Fibroblast of skin of right biceps (primary cell): ENCODE measurements at places on chromosomes 2 and 18.

- DNase-seq, result no peak
These were observed 167.1 kb downstream of the RPRM start for GRCh38 chr2:153311432-153311831.

DNA sequence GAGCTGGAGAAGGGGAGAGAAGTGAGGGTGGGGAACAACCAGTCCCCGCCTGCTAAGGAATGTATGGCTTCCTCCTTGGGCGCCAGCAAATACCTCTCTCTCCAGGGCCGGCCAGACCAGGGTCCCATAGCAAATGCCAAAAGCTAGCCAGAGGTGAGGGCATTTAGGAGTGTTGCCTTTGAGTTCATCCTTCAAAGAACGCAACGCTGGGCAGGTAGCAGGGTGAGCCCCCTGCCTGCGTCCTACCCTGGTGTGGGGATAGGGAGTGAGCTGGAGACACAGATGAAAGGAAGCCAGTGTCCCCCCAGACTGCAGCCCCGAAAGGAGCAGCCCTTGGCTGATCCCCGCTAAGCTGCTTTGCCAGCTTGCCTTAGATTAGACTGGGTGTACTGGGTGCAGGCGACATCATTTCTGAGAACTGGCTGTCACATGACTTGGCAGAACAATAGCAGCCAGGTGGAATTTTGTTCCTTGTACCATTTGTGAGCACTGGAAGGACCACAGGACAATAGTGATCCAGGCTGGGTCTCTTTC, 40.4 kb downstream of the KLHL29 start:
- no peak for DNase-seq

GRCh38 chr2:236787885-236788284, 218.3 kb downstream of the ACKR3 start:
- DNase-seq, result no peak

- DNase-seq, result no peak
These were observed 1.8 kb downstream of the EVX2 start for GRCh38 chr2:176081837-176082524.

DNA sequence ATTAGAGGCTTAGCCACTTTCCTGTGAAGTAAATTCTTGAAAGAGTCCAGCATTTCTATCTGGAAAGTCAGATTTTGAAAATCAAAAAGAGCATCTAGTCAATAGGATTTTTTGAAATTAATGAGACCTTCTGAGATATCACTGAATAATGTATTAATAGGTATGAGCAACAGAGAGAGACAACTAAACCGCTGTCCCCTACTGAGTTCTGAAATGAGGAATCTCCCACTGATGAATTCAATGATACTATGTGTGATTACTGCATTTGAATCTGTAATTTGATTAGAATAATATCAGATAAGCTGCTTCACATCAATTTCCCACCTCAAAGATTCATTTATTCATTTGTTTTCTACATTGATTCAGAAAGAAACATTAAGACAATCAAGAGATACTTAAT, 252.8 kb downstream of the TMX3 start:
- no peak for DNase-seq

DNA sequence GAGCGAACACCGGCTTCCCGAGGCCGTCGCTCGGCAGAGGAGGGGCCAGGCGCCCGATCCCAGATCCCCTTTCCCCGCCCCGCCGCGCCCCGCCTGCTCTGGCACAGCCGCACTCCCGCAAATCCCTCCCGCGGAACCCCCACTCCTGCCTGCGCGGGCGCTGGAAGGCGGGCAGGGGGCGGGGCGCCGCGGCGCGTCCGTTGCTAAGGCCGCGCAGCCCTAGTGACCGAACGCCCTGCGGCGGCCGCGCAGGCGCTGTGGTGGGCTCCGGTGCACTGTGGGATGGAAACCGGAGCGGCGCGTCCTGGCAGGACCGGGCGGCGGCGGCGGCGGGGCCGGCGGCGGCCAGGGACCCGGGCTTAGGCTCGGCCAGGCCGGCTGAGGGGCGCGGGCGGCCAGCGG, at the start of gene TRAF3IP1:
TRAF3IP1 (plus strand) TSS at position 273 of the 402 bp plus-strand sequence. CDS start 145 bp downstream, outside the sequence.
- DNase-seq, result peak; percentile 88

DNA sequence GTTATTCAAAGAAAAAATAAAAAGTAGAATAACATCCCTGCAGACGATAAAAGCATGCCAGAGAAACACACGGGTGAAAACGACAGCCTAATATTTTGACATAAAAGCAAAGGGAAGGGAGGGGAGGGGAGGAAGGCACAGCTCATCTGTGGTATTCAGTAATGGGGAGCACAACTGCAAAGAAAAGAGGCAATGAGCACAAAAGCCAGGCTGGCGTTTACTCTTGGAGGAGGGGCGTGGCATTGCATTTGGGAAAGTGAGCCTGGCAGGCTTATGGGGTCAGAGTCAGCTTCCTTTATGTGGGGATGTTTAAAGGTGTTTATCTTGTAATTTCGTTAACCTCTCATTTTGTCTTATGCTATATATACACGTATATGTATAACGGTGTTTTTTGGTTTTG, 53.2 kb downstream of the STEAP3 start:
- DNase-seq, result no peak

DNA sequence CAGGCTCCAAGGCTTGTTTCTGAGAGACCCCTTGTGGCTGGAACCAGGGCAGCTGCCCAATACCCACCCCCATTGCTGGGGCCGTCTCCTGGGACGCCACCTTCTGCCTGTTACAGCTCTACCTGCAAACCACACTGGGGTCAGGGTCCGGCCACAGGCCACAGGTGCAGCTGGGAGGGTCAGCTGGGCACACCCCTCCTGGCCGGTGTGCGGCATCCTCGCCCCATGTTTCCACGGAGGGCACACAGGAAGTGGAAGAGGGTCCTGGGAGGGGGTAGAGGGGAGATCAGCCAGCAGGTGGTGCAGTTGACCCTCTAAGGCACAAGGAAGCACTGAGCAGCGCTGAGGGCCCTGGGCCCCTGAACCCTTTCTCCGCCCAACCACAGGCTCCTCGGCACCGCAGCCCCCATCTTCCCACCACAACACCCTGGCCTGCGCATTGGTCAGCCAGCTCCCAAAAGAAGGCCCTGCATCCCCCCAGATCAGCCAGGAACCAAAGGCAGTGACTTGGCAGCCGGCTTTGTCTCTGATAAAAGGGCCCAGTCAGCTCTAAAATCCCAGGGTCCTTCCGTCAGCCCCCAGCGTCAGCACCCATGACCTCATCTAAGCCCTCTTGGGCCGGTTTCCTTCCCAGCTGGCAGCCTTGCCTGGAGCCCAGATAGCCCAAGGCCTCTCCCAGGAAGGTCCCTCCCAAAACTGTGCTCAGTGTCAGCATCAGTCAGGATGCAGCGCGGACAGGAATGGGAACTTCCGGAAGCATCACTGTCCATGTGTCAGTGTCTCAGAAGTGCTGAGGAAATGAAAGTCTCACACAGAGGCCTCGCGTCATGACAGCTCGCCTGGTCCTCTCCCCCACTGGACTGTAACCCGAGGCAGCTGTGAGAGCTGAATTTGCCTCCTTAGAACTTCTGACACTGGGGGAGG, 1.7 kb downstream of the ERFE start:
- peak; percentile 32 for DNase-seq

DNA sequence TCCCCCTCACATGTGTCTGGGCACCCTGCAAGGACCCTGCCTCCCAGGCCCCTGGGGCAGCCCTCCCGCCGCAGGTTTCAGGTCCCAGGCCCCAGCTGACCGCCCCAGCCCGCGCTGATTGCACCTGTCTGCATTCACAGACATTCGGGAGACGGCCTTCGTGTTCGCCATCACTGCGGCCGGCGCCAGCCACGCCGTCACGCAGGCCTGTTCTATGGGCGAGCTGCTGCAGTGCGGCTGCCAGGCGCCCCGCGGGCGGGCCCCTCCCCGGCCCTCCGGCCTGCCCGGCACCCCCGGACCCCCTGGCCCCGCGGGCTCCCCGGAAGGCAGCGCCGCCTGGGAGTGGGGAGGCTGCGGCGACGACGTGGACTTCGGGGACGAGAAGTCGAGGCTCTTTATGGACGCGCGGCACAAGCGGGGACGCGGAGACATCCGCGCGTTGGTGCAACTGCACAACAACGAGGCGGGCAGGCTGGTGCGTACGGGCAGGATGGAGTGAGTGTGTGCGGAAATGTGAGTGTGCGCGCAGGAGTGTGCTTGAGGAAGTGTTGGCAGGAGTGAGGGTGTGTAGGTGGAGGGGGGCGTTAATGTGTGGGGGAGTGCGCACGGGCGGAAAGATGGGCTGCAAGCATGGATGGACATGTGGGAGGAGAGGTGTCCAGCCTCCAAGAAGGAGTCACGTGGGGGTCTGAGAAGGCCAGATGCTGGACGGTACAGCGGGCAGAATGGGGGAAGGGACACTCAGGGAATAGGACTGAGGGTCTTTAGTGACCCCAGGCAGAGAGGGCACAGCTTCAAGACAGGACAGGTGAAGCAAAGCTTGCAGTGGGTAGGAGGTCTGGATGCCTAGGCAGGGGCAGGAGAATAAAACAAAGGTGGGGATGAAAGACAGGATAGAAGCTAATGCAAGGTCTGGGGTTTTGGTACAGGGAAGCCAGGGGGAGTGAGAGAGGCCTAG, 9.0 kb upstream of the WNT10A start:
- DNase-seq, result no peak

DNA sequence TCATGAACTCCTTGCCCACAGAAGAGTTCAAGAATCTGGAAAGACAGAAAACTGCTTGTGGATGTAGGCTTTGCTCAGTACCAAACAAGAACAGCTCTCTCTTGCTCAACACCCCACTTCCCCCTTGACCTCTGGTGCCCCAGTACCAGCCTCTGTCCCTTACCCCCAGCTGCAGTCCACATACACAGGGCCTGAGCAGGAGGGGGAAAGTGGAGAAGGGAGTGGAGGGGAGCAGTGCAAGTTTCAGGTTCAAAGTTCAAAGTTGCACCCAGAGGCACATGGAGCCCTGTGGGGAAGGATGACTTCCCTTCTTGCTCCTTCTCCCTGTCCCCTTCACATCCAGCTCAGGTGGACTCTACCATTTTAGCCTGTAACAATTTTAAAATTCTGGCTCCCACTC, 61.1 kb upstream of the LPIN2 start:
- DNase-seq, result no peak

DNA sequence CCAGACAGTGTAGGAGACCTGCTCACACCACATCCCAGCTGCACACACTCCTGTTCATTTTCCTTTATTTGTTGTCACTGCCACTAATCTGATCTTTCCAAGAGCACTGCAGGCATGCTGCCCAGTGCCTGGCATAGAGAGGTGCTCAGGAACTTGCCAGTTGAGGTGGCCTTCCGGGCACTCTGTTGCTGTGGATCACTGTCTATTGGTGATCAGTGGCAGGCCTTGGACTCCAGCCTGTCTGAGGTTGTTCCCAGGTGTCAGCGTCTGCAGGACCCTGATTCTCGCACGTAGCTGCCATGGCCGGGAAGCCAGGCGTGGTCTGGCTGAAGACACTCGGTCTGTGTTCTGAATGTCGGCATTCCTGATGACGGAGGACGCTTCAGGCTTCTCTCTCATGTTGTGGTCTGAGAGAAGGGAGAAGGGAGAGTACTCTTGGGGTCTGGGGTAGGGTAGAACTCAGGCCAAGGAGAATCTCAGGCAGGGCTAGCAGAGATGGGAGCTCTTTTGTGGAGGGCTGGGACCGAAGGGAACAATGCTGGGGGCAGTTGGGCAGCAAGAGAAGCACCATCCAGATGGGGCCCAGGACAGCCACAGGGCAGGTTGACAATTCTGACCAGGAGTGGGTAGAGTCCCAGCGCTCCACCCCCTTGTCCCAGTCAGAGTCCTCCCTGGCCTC, 240.9 kb downstream of the MYCN start:
- no peak for DNase-seq

- peak; percentile 89 for DNase-seq
These were observed 34.0 kb upstream of the MALL start for GRCh38 chr2:110149330-110150220.

- no peak for DNase-seq
These were observed 1406.6 kb upstream of the ACVR2A start for GRCh38 chr2:146438246-146438645.

GRCh38 chr2:228707846-228708245, 526.4 kb upstream of the SPHKAP start:
- no peak for DNase-seq

DNA sequence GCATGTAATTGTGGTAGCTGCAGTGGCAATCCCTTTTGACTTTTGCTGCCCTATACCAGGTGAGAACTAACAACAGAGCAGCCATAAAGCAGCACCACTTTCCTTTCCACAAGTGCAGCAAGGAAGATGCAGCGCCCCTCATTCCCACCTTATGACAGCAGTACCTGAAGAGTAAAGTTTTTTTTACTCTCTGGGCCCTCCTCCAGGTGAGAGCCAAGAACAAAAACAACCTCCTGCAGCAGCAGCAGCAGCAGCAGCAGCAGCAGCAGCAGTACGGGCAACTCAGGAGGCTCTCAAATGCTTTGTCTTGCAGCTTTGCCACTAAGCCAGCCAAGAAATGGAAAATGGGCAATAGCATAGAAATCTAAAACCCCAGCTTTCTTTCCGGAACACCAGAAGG, 397.5 kb downstream of the FIGN start:
- DNase-seq, result no peak

- DNase-seq, result no peak
These were observed 370.0 kb downstream of the TGIF1 start for GRCh38 chr18:3819961-3820360.

DNA sequence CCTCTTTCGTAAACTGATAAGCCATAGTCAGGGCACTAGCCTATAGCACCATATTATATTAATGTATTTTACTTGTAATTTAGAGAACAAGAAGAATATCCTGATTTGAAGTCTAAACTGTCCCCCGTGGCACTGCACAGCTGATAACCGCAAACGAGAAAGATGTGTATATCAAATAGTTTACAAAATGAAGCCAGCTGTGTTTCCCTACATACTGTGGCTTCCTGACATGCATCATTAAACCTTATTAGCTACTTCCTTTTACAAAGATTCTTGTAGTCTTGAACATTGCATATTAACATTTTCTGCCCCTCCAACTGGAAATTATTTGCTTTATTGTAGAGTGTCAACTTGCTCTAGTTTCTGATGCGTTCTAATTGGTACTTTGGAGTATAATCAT, 153.5 kb upstream of the NFATC1 start:
- peak; percentile 15 for DNase-seq

DNA sequence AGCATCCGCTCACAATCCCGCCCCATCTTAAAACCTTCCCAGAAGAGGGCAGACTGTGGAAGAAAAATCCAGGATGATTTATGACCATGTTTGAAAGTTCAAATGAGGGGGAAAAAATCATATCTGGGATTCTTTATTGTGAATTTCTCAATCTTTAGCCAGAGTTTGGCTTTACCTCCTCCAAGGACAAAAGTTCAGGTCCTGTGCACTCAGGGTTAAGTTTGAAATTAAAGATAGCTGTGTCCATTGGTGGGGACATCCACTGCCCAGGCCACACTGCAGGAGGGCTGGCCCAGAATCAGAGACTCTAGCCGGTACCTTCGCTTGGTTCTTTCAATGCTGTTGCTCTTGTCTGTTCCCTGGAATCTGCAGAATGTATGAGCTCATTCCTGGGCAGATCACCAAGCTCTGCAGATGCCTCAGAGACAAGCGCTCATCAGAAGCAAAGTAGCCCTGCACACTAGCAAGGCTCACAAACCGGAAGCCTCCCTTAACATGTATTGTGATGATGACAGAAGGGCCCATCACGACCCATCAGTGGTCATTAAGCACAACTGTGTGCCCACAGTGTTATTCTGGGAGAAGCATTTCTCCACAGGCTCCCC, 375.3 kb upstream of the KLHL29 start:
- peak; percentile 85 for DNase-seq

GRCh38 chr2:36163520-36164254, 191.9 kb upstream of the CRIM1 start:
- DNase-seq, result no peak
